Colonic mucosa (tissue), 4 donors: ENCODE measurements at places on chromosomes 1 and 21.

DNA sequence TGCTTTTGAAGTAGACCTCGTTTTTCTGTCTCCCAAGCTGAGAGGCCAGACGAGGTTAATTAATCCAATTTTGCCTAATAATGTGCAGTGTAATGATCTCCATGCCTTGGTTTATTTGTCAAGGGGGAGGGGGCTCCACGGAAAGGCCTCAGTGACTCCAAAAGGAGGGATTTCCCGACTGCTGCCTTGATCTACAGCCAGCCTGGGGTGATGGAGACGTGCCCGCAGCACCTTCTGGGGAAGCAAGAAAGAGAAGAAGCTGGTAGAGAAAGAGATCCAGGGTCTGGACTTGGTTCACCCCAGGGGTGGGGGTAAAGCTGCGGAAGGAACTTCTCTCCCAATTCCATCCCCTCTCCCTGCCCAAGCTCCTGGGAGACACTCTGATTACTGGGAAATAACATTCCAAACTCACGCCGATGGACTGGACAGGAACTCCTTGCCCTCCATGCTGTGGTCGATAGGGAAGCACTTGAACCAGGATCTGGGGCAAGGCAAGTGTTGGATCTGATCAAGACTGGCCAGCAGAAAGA is 44.1 kb upstream of the SIM2 start:
- no peak for DNase-seq

DNA sequence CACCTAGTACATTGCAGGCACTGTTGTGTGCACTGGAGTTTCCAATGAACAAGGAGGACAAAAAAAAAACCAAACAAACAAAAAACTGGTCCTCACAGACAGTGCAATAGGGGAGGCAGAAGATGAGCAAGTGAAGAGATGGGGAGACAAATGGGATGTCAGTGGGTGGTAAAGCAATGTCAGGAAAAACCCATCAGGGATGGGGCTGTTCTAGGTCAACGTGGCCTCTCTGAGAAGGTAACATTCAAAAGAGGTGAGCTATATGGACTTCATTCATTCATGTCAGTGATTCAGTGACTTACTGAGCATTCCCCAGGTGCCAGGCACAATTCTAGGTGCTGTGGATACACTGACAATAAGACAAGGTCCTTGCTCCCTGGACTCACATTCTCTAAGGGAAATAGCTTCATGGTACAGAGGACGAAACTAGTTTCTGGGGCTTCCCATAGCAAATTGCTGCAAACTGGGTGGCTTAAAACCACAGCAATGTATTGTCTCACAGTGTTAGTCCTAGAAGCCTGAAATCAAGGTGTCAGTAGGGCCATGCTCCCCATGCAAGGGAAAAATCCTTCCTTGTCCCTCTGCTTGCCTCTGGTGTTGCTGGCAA is 140.5 kb upstream of the KLHDC7A start:
- no peak for DNase-seq

- DNase-seq = no peak
These were observed 333 bp upstream of the CHAF1B start for GRCh38 chr21:36384885-36385232.

GRCh38 chr1:211839106-211839505 is 8.5 kb upstream of the LPGAT1 start:
- DNase-seq = no peak

DNA sequence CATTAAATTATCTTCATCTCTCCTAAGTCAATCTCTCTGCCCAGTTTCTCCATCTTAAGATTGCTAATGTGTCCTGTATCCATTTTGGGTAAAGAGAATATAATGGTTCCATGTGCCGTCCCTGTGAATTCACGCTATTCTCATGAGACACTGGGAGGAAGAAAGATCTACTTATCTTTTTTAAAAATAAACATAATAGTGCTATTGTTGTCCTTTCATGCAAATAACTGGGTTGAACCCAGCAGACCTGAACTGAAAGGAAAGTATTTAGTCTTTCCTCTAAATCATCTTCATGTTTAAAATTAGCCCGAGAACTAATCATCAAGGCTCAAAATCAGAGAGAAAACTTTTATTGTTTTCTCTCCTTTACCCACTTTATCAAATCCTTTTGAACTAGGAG is 22.4 kb downstream of the SLAMF1 start:
- DNase-seq = no peak

DNA sequence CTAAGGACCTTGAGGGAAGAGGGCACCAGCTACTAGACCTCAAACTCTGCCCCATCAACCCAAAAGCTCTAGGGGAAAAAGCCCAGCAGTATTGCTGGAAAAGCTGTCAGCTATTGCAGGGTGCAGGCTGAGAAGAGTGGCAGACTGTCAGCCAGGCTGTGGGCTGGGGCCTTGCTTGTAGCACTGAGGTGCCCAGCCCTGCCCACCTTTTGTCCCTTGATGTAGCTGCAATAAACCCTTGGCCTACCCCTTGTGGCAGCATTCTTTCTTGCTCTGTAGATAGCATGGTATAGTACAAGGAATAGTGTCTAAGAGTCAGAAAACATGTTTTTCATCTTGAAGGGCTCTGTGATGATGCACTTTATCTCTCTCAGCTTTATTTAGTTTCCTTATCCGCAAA is 39.4 kb downstream of the CDC14A start:
- DNase-seq = no peak

GRCh38 chr1:159200769-159201168 is 3.9 kb upstream of the ACKR1 start:
- DNase-seq = no peak

DNA sequence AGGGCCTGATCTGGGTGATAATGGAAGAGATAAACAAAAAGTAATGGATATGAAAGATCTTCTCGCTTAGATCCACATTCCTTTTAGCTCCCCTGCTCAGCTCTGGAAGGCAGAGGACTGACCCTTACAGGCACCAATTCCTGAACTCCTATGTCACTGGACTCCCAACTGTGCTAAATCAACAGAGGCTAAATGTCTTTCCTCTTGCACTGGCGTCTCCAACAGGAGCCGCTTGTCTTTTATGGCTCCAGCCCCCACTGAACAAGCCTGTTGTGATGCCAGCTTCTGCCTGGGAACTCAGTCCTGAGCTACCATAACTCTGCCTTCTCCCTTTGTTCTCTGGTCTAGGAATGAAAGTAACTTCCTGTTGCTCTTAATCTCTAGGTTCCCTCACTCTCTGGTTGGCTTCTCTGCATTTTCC is 142.1 kb upstream of the COL11A1 start:
- no peak for DNase-seq

DNA sequence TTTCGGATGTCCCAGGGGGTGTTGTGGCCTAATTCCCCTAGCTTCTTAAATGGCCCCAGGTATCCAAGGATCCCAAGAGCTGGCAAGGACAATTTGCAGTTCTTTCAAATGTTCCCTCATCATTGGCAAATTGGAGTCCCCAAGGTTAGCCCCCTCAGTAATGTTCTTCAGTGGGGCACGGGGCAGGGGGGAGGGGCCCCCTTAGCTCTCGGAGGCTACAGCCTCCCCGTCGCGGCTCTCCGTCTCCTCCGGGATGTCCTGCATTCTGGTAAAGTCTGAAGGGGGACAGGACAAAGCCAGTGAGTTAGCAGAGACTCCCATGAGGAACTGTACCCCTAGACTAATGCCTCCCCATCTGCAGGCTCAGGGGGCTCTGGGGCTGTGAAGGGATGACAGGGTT is 6.3 kb downstream of the RXFP4 start:
- DNase-seq = no peak

- DNase-seq = peak; percentile 80
These were observed 69.9 kb upstream of the USP25 start for GRCh38 chr21:15659753-15660422.

DNA sequence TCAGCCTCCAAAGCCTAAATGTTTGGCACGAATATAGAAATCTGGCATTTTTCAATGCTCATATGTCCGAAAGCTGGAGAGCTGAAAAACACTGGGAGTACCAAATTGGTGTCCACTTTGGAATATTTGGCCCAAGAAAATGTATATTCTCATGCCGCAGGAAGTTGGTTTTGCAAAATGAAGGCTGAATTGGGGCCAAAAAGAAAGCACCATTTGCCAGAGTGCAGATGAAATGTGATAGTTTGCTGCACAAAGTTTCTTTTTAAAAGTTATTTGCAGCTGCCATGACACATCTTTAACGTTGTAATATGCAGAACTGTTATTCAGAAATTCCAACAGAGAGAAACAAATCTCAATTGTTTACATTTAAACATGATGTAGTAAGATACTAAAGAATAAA is 124.2 kb upstream of the LYPLAL1 start:
- no peak for DNase-seq

GRCh38 chr1:161128591-161129420 is 3.7 kb downstream of the DEDD start:
- no peak for DNase-seq

DNA sequence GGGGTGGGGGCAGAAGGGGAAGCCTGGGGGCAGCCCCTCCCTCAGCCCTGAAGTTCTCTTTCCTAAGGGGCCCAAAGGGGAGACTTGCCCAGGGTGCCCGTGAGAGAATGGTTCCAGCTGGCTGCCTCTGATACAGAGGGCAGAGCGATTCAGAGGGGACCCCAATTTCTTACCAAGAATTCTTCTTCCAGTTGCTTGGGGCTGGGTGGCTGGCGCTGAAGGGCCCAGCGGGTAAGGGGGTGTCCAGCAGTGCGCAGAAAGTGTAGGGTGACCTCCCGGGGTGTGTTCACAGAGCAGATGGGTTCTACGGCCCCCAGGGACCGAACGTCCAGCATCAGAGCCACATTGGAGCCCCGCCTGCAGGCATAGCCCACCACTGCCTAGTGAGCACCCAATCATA is 2.5 kb downstream of the PTPN7 start:
- DNase-seq = no peak

- DNase-seq = no peak
These were observed 56.5 kb upstream of the ST6GALNAC3 start for GRCh38 chr1:76018045-76018444.

GRCh38 chr1:59115865-59116264 is 181.0 kb upstream of the FGGY start:
- no peak for DNase-seq

GRCh38 chr1:248750496-248750895 is 5.1 kb downstream of the LYPD8 start:
- no peak for DNase-seq

GRCh38 chr1:175216444-175216843 is 23.9 kb upstream of the KIAA0040 start:
- no peak for DNase-seq

DNA sequence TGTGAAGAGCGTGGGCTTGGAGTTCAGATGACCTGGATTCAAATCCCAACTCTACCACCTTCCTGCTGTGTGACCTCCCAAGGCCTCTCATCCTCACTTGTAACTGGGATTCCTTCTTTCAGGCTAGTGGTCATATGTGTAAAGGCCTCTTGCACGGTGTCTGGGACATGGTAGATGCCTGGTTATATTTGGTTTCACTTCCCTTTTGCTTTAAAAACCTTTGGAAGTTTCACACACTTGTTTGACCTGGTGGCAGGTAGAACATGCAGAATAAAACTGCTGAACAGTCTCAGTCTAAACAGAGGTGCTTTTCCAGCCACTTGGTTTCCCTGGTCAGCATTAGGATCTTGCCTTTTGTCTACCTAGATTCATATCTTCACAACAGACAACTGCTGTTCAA is 37.0 kb upstream of the RCAN3 start:
- DNase-seq = no peak
